ENCODE measurements at places on chromosomes 16 and 17.

DNA sequence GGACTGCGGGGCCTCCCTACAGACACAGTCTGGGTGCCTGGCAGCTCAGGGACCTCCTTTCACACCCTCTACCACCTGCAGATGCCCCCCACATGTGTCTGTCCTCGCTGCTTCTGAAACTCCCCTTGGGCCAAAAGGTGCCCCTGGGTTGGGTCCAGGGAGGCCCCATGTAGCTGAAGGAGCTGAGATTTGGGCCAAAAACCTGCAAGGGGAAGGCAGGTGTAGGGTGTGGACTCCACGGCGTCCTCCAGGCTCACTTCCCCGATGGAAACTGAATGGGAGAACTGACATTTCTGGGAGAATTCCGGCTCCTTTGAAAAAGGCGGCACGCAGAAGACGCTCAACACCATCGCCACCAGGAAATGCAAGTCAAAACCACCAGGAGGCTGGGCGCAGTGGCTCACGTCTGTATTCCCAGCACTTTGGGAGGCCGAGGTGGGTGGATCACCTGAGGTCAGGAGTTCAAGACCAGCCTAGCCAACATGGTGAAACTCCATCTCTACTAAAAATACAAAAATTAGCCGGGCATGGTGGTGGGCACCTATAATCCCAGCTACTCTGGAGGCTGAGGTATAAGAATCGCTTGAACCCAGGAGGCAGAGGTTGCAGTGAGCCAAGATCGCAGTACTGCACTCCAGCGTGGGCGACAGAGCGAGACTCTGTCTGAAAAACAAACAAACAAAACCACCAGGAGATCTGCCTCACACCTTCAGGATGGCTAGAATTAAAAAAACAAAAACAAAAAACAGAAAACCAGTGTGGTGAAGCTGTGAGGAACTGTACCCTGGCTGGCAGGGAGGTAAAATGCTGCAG is 13.2 kb upstream of the BAIAP2 start:
- no peak for DNase-seq

DNA sequence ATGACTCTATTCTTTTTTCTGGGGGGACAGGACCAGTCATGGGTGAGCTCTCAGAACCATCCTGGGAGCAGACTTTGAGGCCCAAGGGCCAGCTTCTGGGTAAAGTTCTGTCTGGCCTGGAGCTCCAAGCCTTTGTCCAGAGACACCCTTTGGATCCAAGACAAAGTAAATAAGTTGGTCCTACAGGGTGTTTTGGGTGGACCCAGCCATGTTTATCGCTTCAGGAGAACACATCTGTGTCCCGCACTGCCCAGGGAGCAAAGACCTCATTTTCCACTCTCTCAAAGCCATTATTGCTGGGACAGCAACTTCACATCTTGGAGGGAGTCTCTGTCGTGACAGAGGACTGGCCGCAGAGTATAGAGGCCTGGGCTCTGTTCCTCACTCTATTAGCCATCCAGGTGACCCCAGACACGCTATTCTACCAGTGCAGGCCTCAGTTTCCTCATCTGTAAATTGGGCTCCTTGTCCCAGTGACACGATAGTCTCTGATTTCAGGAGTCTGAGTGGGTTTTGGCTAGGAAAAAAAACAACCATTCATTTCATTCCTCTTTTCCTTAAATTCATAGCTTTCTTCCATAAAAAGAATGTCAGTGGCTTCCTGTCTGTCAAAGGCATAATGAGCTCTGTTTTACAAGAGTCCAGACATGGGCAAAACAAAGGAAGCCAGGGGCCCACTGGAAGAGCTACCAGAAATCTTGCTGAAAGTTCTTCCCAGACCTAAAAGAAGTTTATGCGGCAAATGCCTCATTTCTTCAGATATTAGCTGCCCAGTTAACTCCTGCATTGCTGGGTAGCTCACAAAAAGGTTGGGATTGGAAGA is 62.4 kb downstream of the PECAM1 start:
- no peak for DNase-seq

- no peak for DNase-seq
Observed at GRCh38 chr17:17391668-17392370, 85.0 kb upstream of the MED9 start.

GRCh38 chr16:13702614-13703013 is 217.3 kb upstream of the ERCC4 start:
- no peak for DNase-seq
